NCI-H226 (cell line): ENCODE measurements at places on chromosomes 1 and 21.

- DNase-seq: no peak
Observed at GRCh38 chr1:228151180-228151925, 1.6 kb downstream of the GJC2 start.

DNA sequence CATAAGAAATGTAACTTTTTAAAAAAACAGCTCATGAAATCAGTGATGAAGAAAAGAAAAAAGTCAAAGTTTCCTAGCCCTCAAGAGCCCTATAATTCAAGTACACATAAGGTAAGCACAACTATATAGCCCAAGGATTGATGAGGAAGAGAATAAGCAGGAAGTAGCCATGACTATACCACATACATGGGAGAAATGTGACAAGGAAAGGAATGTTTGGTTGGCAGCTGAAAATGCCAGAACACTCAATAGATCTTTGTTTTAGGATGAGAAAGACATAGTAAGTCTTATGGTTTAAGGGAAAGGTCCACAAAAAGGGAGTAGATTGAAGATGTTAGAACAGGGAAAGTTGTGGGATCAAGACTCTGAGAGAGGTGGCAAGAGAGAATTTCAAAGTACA is 5.7 kb downstream of the DOCK7 start:
- no peak for DNase-seq

- DNase-seq: no peak
Observed at GRCh38 chr1:160924791-160925651, 29.6 kb downstream of the ITLN2 start.

- DNase-seq: peak; percentile 47
Observed at GRCh38 chr1:121538943-121539575, 354.3 kb downstream of the SRGAP2C start.

GRCh38 chr1:67451356-67451755 is 21.2 kb upstream of the SERBP1 start:
- DNase-seq: no peak

- DNase-seq: no peak
Observed at GRCh38 chr1:175553280-175553679, 190.1 kb downstream of the TNR start.

GRCh38 chr21:39641827-39642450 is 29.2 kb downstream of the B3GALT5 start:
- DNase-seq: no peak

DNA sequence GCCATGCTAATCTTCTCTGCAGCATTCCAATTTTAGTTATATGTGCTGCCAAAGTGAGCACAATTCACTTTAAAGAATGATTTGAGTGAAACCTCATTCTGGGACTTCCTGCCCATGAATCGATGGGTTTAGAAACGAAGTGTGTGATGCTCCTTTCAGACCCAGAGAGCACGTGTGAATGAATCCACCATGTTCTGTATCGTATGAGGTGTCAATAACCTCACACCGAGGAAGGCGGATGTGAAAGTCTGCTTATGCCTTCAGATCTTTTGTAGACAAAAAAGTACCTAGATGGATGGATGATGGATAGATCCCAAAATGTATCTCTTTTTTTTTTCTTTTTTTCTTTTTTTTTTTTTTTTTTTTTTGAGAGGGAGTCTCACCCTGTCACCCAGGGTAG is 13.8 kb downstream of the UBASH3A start:
- DNase-seq: no peak

DNA sequence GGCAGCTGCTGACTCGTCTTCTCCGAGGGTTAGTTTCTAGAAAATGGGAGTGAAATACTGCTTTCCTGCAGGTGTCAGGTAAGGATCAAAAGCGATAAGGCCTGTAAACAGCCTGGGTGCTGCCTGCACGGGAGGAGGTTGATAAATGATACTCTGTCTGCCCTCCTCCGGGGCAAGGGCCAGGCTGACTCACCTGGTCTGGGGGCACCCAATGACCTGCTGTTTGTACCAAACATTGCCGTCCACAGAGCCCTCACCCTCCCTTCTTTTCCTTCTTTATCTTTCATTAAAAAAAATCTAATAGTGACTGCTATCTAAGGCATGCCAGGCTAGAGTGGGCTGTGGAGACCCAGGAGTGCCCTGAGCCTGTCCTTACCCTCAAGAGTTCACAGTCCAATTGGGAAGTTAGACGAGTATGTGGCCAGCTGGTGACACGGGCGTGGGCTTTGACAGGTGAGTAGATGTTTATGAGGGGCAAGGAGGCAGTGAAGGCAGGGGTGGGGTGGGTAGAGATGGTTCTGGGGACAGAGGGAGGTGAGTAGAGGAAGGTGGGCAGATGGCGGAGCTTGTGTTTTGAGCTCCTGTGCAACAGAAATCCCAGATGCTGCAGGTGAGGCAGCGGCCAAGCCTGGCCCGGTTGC is 16.2 kb downstream of the EDN2 start:
- DNase-seq: no peak

- DNase-seq: no peak
Observed at GRCh38 chr1:30885570-30886522, 22.7 kb downstream of the SDC3 start.

GRCh38 chr1:198156111-198156744 is 570 bp upstream of the NEK7 start:
- peak; percentile 41 for DNase-seq

GRCh38 chr1:8217011-8217711 is 100.8 kb upstream of the SLC45A1 start:
- no peak for DNase-seq

DNA sequence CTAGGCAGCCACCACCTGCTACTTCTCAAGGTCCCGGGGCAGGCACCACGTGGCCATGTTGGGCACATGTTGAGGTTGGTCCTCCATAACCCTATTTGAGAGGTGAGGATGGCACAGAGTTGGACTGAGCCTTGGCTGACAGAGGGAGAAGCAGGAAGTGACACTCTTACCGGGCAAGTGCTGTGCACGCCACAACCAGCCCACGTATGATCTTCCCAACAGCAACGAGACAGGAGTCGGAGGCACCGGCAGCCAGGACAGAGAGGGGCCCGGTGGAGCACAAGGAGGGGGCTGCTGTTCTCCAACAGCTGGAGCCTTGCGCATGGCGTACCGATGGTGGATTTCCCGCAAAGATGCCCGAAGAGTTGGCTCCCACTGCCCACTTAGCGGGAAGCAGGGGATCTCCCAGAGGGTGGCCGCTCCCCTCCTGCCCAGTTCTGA is 3.4 kb downstream of the CLEC20A start:
- no peak for DNase-seq

GRCh38 chr1:116373431-116374352 is 648 bp downstream of the ATP1A1 start:
- DNase-seq: no peak
